ENCODE measurements at places on chromosomes 6 and 20.

- no peak for DNase-seq
Measured at GRCh38 chr6:118750143-118750542, 98.8 kb upstream of the CEP85L start.

DNA sequence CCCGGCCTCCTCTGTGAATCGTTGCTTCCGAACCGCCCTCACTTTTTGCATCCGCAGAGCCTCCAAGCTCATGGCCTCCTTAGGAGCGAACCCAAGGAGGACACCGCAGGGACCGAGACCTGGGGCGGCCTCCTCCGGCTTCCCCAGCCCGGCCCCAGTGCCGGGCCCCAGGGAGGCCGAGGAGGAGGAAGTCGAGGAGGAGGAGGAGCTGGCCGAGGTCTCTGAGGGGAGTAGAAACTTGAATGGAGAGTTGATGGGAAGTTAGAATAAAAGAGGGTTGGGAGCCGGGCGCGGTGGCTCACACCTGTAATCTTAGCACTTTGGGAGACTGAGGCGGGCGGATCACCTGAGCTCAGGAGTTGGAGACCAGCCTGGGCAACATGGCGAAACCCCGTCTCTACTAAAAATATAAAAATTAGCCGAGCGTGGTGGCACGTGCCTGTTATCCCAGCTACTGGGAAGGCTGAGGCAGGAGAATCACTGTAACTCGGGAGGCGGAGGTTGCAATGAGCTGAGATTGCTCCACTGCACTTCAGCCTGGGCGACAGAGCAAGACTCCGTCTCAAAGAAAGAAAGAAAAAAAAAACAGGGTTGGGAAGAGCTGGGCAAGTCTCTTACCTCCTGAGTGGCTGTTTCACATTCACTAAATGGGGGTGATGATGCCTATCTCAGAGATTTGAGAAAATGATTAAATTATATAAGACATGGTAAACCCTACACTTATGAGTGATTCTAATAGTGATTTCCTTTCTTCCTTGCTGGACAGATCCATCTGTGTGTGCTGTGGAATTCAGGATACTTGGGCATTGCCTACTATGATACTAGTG, 805 bp downstream of the MSH5 start:
- peak; percentile 49 for DNase-seq

- no peak for DNase-seq
Measured at GRCh38 chr6:36519352-36519751, 27.9 kb downstream of the STK38 start.

DNA sequence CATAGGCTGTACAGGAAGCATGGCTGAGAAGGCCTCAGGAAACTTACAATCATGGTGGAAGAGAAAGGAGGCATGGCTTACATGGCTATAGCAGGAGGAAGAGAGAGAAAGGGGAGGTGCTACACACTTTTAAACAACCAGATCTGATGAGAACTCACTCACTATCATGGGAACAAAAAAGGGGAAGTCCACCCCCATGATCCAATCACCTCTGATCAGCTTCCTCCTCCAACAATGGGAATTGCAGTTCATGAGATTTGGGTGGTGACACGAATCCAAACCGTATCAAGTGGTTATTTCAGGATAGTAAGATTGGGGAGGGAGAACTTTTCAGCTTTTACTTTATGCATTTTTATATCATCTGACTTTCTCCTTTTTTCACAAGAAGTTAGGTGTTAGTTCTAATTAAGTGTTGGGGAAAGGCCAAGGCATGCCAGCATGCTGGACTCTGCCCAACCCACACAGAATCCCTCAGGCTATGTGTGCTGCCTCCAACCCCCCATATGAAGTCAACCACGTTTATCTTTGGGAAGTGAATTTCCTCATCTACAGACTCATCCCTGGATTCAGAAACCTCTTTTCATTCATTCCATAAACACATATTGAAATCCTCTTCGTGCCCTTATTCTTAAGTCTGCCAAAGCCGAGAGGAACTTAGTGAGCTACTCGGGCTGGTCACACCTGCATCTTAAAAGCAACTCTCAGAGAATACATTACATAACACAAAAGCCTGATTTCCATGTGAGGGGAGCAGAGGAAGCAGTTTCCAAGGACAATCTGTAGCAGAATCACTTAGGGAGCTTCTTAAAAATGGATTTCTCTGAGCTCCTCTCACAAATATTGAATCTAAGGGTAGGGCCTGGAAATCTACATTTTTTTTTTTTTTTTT, 16.7 kb upstream of the CLIC5 start:
- no peak for DNase-seq

All from HEK293T (cell line).